ENCODE measurements at places on chromosomes 5 and 9.

- DNase-seq: no peak
These were observed 837.2 kb downstream of the EFNA5 start for GRCh38 chr5:106833517-106833916.

DNA sequence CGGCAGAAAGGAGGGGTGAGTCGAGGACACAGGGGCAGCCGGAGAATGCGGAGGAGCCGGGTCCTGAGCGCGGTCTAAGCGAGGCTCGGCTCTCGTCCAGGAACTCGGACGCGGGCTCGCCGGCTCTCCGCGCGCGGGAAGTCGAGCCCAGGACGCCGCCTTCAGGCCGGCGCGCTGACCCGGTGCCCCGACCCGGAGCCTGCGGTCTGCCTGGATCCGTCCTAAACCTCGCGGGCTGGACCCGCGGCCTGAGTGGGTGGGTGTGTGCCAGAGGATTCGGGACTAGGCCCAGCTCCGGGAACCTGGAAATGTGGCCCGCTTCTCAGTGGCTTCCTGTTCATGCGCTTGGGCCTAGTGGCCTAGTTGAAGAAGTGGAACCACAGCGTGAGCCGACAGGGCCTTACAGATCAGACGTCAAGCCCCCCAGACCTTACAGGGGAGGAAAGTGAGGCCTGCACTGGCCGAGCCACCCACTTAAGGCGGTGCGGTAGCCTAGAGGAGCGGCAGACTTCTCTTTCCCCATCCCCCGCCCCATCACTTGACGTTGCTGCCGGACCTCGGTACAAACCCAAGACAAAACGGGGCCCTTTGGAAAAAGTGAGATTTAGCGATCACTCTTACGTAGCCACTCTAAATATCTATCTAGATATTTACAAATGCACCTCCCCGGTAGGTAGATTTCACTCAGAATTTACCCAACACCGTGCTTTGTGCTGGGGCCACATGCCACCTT lies 1.2 kb downstream of the CDKN2B-AS1 start:
- no peak for DNase-seq

GRCh38 chr5:87027570-87027969 lies 240.1 kb upstream of the RASA1 start:
- no peak for DNase-seq

DNA sequence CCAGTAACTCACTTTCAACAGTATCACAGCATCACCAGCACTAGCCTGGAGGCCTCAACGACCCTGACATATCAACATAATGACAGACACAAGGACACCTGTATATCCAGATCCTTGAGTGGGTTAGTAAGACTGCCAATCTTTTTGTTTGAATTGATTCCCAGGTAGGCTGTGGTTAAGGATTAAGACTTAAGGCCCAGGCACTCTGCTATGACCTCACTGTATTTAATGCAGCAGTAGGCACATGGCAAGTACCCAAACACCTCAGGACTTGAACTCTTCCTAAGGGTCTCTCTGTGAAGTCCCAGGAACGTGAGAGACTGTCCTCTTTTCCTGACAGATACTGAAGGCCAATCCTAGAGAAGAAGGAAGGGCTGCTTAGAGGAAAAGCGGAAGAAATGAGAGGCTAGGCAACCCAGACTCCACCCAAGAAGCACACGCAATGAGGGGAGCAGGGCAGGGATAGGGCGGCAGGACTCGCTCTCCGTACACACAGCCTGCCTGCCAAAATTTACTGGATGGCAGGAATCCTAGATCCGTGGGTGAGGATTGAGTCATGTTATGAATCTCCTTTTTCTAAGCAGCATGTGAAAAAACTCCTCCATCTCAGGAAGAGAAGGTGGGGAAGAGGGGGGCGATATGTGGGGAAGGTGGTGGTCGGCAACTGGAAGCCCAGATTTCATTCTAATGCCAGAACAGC lies 93.4 kb downstream of the SIL1 start:
- peak; percentile 87 for DNase-seq

DNA sequence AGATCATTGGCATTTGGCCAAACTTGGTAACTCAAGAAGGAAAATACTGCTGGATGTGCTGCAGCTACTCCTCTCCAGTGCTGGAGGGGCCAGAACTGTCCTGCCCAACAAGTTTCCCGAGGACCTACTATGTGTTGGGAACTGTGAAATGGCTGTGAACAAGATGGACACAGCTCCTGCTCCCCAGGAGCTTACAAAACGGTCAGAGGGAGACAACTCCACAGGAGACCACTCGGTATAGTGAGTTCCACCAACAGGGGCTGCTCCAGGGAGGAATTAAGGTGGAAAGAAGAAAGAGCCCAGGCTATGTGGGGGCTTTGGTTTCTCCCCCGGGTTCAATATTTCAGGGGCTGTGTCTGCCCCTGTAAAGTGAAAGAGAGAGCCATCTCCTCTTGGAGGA lies 78.8 kb downstream of the GNA14 start:
- no peak for DNase-seq

DNA sequence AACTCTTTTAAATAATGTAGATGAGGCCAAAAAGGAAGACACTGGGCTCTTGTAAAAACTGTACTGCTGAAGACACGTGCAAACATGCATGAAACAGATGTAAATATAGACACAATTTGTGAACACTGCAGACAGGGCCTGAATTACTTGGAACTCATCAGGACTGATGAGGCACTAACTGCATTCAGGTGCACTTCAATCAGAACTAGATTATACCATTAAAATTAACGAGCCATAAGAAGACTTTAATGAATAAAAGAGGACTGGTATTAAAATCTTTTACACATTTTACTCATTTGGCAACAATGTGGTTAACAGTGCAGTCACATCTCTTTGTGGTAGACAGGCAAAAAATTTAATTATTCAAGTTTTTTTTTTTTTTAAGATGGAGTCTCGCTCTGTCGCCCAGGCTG lies 13.4 kb upstream of the ZCCHC9 start:
- no peak for DNase-seq

GRCh38 chr5:168085261-168086031 lies 206.0 kb upstream of the WWC1 start:
- no peak for DNase-seq

GRCh38 chr5:33531824-33532223 lies 91.1 kb downstream of the TARS1 start:
- DNase-seq: no peak

- DNase-seq: no peak
These were observed 159.4 kb downstream of the GNAQ start for GRCh38 chr9:77872177-77872576.

DNA sequence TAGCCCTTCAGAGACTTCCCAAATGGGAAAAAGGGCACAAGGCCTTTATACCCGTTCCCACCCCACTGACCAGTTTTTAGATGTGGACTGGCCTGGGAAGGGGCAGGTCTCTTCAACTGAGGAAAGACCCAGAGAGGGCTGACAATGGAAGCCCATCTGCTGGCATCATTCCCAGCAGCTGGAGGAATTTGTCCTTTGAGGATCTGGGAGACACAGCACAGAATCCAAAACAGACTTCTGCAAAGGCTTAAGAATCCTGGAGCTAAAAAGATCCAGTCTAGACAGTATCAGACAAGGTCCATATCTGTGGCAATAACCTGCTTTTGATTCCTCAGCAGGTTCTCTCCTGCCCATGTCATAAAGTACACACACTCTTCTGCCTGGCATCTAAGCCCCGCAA lies 329.2 kb downstream of the TMEM167A start:
- no peak for DNase-seq

DNA sequence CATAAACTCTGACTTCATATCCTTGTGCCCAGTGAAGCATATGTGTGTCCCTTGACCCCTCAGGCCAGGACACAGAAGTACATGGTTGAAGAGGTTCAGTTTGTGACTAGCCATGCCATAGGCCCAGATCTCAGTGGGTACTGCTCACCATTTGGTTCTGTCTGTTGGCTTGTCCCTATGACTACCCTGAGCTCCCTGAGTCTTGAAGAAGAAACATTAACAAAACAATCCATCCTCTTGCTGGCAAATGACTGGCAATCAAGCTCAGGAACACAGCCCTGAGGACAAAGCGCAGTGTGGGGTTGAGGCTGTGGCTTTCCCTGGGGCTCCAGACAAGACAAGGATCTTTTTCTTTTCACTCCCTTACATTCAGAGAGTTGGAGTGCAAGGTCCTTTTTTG lies 46.3 kb downstream of the TNFAIP8 start:
- DNase-seq: no peak

DNA sequence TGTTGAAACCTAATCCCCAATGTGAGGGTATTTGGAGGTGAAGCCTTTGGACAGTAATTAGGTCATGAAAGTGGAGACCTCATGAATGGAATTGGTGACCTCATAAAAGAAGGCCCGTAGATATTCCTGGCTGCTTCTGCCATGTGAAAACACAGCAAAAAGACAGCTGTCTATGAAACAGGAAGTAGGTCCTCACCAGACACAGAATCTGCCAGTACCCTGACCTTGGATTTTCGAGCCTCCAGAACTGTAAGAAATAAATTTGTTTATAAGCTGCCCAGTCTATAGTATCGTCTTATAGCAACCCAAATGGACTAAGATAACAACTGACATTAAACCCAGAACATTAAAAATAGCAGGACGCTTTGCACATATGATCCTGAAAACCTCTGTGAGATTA lies 371.1 kb downstream of the SPOCK1 start:
- DNase-seq: no peak

DNA sequence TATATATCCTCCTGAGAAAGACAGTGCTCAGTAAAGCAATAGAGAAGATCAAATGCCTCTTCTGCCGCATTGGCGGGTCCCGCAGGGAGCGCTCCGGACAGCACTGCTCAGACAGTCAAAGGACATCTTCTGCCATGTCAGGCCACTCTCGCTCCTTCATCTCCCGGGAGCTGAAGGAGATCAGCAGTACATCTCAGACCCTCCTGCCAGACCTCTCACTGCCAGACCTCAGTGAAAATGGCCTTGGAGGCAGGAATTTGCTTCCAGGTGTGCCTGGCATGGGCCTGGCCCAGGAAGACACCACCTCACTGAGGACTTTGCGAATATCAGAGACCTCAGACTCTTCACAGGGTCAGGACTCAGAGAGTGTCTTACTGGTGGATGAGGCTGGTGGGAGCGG lies 12.2 kb downstream of the PTGER4 start:
- DNase-seq: no peak

- no peak for DNase-seq
These were observed 207.6 kb downstream of the CETN3 start for GRCh38 chr5:90201923-90202322.

- DNase-seq: no peak
These were observed 113.4 kb downstream of the NR3C1 start for GRCh38 chr5:143290125-143290524.

DNA sequence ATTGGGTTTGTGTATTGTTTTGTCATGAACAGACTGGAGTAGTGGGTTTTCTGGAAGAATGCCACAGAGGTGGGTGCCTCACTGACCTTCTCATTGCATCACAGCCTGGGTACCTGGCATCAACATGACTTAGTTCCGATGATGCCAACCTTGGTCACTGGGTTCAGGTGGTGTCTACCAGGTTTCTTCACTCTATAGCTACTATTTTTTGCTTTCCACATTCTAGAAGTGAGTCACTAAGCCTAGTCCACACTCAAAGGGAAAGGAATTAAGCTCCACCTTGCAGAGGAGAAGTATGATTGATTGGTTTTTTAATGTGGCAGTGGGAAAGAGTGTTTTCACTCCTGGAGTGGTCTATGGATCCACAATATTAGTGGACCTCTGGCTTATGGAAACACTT lies 391.9 kb downstream of the DMRT2 start:
- no peak for DNase-seq

DNA sequence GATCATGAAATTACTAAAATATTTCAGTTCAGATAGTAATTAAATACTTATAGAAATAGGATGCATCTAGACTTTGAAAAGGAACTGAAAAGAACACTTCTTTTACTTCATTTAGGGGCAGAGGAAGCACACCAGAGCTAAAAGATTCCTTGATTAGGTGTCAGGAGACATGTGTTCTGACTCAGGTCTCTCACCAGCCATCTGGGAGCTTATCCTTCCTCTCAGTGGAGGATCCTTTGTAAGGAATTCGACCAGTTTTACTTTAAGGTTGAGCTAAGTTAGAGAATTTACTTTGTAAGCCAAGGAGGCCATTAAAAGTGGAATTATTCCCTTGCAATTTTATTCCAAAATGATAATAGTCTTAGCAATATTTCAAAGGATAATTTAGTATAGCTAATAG lies 16.7 kb downstream of the VCAN start:
- DNase-seq: no peak

Data from AG09319 (cell line).